Bronchial smooth muscle cell (primary cell): ENCODE measurements at places on chromosomes 13 and 19. TPM values are rescaled to one million over a fixed set of nuclear protein-coding genes. Genes with fewer than 3 reads are reported as not detected.

The SYCN gene
- total RNA-seq, result not detected in 2 replicates

The NLRP4 gene
- total RNA-seq, result not detected in 2 replicates

The OR7E24 gene
- total RNA-seq, result not detected in 2 replicates

The COX7A1 gene
- 31.8 and 36.7 TPM in 2 replicates for total RNA-seq

The C2CD4C gene
- under 0.01 and 0.09 TPM in 2 replicates for total RNA-seq

The PALM gene
- total RNA-seq, result 12.5 and 68.7 TPM in 2 replicates

The MTUS2 gene
- 0.17 TPM in 1 of 2 replicates, not detected in the other for total RNA-seq

The COL4A1 gene
- 20.3 and 21.4 TPM in 2 replicates for total RNA-seq

The ZNF480 gene
- 3.9 and 4.8 TPM in 2 replicates for total RNA-seq

The ZNF667 gene
- total RNA-seq, result 5.4 and 6.8 TPM in 2 replicates

The CCNE1 gene
- 3.0 and 3.8 TPM in 2 replicates for total RNA-seq

The SIGLECL1 gene
- total RNA-seq, result not detected in 2 replicates

The IGFL3 gene
- not detected in 2 replicates for total RNA-seq

The ZNF729 gene
- not detected in 2 replicates for total RNA-seq

The GGN gene
- total RNA-seq, result 0.32 and 0.34 TPM in 2 replicates

The MAG gene
- not detected in 2 replicates for total RNA-seq

The GPR183 gene
- total RNA-seq, result not detected in 2 replicates

The PGLYRP1 gene
- not detected in 2 replicates for total RNA-seq

The LRRC63 gene
- total RNA-seq, result under 0.01 and 0.34 TPM in 2 replicates

The SBK2 gene
- total RNA-seq, result not detected in 2 replicates

The RAB3A gene
- 3.2 and 11.1 TPM in 2 replicates for total RNA-seq

The INSR gene
- total RNA-seq, result 14.7 and 35.8 TPM in 2 replicates

The ZNF154 gene
- total RNA-seq, result 2.8 and 6.1 TPM in 2 replicates

The NMRK2 gene
- not detected in 2 replicates for total RNA-seq

The ATP4A gene
- total RNA-seq, result not detected in 2 replicates

The MUC16 gene
- under 0.01 TPM in 1 of 2 replicates, not detected in the other for total RNA-seq

The SLITRK6 gene
- total RNA-seq, result under 0.01 and 4.6 TPM in 2 replicates

The PSG7 gene
- not detected in 2 replicates for total RNA-seq
